Naive thymus-derived CD4-positive, alpha-beta T cell (primary cell): ENCODE measurements at places on chromosomes 11 and 22.

GRCh38 chr11:92383430-92383829, 158.8 kb downstream of the FAT3 start:
- H3K4me1 ChIP-seq, result no peaks in the 10 kb centered on the region
- no peak for DNase-seq
- H3K27me3 ChIP-seq, result no peaks in the 10 kb centered on the region
- H3K27ac ChIP-seq, result no peak overlapping the region
- no peaks in the 10 kb centered on the region for H3K36me3 ChIP-seq
- H3K4me3 ChIP-seq, result no peak overlapping the region

DNA sequence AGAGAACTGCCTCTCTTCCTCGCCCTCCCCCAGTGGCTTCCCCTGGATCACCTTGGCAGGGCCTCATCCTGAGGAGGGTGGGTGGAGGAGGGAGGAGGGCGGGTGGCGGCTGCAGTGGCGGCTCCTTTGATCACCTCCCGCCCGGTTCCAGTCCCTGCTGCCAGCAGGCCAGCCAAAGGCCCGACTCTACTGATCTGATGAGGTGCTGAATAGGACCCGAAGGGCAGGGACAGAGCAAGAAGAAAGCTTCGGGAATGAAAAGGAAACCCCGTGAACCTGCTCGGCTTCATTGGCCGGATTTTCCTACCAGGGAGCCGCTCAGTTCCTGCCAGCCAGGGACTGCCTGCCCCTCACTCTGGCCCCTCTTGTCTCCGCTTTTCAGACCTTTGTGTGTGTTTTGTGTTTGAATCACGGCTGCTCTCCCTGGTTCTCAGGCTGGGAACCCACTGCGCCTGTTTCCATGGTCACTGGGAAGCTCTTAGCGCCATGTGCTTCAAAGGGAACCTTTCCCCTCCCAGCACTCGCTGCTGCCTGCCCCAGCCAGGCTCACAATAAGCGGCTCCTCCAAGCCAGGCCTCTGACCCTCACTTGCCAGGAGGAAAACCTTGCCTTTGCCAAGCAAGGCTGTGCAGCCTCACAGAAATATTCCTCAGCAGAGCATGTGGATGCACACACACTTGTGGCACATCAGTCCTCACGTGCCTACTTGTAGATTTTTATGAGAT, 56.8 kb downstream of the C22orf31 start:
- no peak overlapping the region for H3K27ac ChIP-seq
- H3K4me3 ChIP-seq, result no peak overlapping the region
- no peaks in the 10 kb centered on the region for H3K4me1 ChIP-seq
- H3K36me3 ChIP-seq, result no peaks in the 10 kb centered on the region

GRCh38 chr22:20211997-20212753, 55.9 kb downstream of the RTN4R start:
- H3K4me3 ChIP-seq, result no peak overlapping the region
- H3K27me3 ChIP-seq, result no peaks in the 10 kb centered on the region
- no peaks in the 10 kb centered on the region for H3K36me3 ChIP-seq
- H3K27ac ChIP-seq, result no peak overlapping the region
- DNase-seq, result no peak

DNA sequence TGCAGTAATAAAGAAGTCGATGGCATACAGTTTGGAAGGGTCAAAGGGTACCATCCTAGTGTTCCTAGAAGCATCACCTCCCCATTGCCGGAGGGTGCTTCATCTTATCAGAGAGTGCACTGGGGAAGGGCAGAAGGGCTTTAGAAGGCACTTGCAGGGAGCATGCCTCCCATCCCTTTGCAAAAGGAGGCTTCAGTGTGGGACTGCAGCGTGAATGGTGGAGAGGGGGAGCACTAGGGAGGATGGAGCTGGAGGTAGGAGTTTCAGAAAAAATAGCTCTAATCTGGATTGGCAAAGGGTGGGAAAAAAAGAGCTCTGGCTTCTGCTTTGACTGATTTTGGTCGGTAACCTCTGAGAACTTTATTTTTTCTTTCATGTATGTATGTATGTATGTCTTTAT, 5.0 kb downstream of the NTM start:
- no peaks in the 10 kb centered on the region for H3K27me3 ChIP-seq
- no peak for DNase-seq
- no peaks in the 10 kb centered on the region for H3K36me3 ChIP-seq
- H3K4me1 ChIP-seq, result no peaks in the 10 kb centered on the region

- no peaks in the 10 kb centered on the region for H3K36me3 ChIP-seq
- no peak for DNase-seq
- H3K27me3 ChIP-seq, result no peaks in the 10 kb centered on the region
Observed at GRCh38 chr11:3933165-3933628, 77.7 kb downstream of the STIM1 start.

- H3K27me3 ChIP-seq, result no peaks in the 10 kb centered on the region
- H3K27ac ChIP-seq, result no peak overlapping the region
- DNase-seq, result no peak
- H3K4me3 ChIP-seq, result no peak overlapping the region
- H3K36me3 ChIP-seq, result no peaks in the 10 kb centered on the region
Observed at GRCh38 chr11:120196826-120197225, 14.0 kb upstream of the OAF start.
